ENCODE measurements at places on chromosomes 4 and X.
A peak's percentile ranks its signal among the peaks of the same experiment; 100 is the strongest.

DNA sequence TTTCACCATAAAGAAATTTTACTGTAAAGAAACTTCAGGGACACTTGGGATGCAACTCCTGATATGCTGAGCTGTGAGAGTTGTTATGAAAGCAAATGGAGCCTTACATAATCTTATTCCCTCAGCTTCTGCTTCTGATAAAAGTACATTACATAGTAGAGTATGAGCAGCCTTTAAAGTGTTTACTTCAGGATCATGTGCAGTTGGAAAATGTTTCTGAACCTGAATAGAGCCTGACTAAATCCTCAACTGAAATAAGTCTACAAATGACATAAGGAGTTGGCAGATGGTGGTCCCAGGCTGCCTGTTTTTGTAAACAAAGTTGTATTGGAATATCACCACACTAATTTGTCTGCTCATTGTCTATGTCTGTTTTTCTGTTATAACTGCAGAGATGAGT lies 19.3 kb downstream of the RASSF6 start:
- DNase-seq: no peak

- peak; percentile 83 for DNase-seq
These were observed at the start of gene MAP9 for GRCh38 chr4:155376387-155377268. Gene MAP9 (minus strand): TSS chr4:155376965. CDS start chr4:155375850, 1,115 bp downstream.

DNA sequence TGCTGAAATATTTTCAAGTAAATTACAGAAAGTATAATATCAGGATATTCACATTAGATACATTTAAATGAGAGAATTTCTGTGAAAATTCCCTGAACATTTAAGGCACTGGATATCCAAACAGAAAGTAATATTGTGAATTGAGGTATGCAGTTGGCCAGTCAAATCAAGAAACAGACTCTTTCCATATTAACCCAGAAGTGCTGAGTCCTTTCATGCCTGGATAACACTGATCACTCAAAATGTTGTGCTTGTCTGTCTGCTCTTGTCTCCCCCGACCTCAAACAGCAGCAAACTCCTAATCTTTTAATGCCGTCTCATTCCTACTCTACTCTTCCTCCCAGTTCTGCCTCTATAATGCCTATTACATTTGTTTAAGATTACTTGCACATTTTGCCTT lies 51.2 kb downstream of the TBC1D9 start:
- DNase-seq: no peak

GRCh38 chrX:18410038-18410437 lies 15.4 kb upstream of the CDKL5 start:
- no peak for DNase-seq

- DNase-seq: no peak
These were observed 48.8 kb upstream of the FAM9A start for GRCh38 chrX:8849945-8850344.

- no peak for DNase-seq
These were observed 46.5 kb upstream of the PGRMC1 start for GRCh38 chrX:119189595-119189994.

DNA sequence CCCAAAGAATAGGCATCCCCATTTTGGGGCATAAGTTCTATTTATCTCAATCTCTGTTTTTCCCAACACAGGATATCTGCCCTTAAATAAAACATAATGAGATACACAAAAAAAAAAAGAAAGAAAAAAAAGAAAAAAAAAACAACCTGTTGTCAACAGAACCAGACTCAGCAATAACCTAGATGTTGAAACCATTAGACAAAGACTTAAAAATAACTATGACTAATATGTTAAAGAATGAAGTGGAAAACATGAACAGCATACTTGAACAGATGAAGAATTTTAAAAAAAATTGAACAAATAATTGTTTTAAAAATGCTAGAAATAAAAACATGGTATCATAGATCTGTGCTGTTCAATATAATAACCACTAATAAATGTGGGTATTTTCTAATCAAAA lies 93.4 kb upstream of the RXFP1 start:
- DNase-seq: no peak

- no peak for DNase-seq
These were observed 545.9 kb upstream of the ZFP42 start for GRCh38 chr4:187449702-187450101.

DNA sequence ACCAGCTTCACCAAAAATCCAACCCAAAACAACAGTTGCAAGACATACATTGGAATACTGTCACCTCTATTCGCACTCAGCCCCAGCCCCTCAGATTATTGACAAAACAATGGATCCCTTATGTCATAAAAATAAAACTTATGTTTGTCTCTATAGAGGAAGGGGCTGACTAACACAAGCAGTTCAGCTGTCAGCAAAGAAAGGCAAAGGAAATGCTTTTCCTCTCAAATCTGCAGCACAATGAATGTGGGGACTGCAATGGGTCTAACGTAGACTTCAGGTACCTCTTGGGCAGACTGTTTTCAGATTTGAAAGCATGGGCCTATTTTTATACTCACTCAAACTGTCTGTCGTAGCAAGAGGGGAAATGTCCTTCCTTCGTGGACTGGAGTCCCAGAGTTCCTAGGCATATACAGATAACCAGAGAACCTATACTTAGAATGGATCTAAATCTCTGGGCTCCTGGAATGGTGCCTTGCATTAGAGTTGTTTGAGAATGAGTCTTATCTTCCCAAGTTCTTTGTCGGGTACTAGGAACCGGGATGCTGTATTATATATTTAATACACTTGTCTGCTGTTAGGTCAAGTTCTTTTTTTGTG lies 307.7 kb upstream of the DDX53 start:
- DNase-seq: no peak

- DNase-seq: no peak
These were observed 164.4 kb upstream of the CPEB2 start for GRCh38 chr4:14837860-14838259.

GRCh38 chr4:142202404-142203332 lies 566.3 kb downstream of the IL15 start:
- DNase-seq: no peak

DNA sequence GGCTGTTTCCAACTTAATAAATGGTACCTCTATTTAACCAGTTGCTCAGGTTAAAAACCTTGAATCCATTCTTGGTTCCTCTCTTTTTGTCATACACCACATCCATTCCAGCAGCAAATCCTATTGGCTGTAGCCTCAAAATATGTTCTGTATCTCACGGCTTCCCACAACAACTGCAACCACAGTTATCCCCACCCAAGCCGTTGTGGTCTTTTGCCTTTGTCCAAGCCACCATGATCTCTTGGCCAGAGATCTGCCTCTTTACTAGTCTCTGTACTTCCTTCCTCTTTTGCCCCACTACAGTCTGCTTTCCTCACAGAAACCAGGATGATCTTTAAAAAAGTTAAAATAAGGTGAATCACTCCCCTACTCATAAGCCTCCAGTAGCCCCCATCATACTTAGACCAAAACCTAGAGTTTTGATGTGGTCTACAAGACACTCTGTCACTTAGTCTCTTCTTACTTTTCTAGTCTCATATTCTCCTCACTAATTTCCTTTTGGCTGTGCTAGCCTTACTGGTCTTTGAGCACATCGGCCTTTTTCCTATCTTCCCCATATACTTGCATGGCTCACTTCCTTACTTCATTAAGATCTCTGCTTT lies 10.3 kb downstream of the MAOA start:
- DNase-seq: no peak

DNA sequence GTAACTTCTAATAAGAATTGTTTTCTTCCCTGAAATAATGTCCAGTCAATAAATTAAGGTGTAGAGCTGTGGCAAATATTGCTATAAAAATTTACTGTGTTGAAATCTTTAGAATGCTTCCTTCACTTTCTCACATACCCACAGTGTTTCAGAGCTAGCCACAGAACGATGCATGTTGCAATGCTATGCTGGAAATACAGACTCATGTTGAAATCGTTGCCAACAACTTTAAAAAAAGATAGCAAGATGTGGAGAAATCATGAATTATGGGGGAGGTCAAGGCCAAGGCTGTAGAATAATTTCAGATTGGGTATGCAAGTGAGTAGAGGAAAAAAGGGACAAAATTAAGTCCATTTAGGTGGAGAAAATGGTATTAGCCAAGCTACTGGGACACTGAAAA lies 204.8 kb downstream of the VEGFC start:
- no peak for DNase-seq

DNA sequence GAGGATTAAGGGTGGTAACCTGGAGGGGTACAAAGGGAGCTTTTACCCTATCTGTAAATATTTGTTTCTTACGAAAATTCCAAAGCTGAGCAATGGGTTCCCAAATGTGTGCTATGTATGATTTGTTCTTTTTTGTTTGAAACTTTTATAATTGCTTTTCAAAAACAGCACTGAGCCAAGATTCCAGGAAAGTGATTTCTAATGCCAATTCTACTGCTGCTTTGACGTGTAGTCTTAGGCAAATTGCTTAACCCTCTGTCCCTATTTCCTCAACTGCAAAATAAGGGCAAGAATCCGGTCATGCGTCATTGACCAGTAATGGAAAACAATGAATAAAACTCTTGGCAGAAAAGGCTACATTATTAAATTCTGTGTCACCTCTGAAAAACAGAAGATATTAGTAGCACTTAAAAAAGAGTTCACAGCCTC lies 454.7 kb downstream of the IL15 start:
- no peak for DNase-seq

DNA sequence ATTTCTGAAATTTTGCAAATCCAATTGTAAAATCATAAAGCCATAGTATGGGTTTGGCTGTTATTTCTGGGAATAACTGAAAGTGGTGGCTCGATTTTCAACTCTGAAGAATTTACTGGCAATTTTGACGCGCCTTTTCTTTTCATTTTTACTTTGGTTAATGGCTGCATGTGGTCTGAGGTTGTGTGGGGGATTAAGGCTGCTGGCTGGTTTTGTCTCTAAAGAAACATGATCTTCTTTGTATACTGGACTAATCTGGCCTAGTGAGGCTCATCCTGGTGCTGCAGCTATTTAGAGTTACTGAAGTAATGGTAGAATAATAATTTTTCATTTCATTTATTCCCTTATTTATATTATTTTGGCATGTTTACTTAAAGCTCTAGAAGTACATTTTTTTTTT lies 164.0 kb downstream of the RNF150 start:
- no peak for DNase-seq

GRCh38 chr4:6873291-6873690 lies 36.3 kb upstream of the TBC1D14 start:
- no peak for DNase-seq

- DNase-seq: no peak
These were observed 28.8 kb downstream of the ARHGAP10 start for GRCh38 chr4:147760695-147761094.

GRCh38 chrX:40167850-40168479 lies 70.2 kb upstream of the BCOR start:
- DNase-seq: no peak

DNA sequence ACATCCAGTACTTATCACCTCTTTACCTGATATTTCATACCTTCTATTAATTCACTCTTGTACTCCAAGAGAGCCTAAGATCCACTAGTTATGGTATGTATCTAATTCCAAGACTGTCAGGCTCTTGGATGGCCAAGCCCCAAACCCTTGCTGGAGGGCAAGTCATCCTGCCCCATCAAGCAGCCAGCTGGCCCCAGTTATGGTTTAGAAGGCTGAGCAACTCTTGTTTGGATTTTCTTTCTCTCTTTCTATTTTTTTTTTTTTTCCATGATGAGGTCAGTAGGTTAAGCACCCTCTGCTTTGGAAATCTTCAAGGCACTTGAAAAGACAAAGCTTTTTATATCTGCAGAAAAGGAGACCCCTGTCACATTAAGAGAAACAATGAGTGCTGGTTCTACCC lies 10.9 kb upstream of the FGF16 start:
- DNase-seq: no peak

DNA sequence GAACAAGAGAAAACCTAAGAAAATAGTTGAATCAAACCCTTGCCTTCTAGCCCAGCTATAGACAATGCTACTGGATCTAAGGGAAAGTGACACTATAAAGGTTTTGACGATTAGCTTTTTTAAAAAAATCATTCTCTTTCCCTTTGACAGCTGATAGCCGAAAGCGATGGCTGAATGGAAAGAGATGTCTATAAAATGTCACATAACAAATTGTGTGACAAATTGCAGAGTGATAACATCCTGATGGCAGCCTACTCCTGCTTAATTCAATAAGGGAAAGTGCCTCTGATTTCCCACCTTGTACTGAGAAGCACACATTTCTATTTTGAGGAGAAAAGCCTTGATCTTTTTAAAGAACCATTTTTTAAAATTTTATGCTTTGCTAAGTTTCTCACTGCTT lies 114.5 kb downstream of the SORBS2 start:
- DNase-seq: no peak

DNA sequence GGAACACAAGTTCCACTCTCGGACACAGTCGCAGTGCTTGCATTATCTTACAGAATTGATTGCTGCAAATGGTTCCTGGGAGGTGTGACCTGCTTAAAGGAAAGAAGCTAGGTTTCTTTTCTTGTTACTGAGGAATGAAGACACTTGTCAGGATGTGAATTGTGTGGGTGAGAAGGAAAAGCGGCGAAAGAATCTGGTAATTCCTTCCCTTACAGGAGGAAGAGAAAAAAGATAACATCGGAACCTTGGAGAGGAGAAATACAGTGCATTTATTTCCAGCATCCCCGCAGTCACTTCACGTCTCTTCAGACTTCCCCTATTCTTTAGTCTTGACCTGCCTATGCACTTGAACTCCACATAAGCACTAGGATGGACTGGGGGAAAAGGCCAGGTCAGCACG lies 389 bp upstream of the CCSER1 start:
- DNase-seq: no peak

GRCh38 chr4:160373911-160374310 lies 1271.0 kb downstream of the RAPGEF2 start:
- DNase-seq: no peak

DNA sequence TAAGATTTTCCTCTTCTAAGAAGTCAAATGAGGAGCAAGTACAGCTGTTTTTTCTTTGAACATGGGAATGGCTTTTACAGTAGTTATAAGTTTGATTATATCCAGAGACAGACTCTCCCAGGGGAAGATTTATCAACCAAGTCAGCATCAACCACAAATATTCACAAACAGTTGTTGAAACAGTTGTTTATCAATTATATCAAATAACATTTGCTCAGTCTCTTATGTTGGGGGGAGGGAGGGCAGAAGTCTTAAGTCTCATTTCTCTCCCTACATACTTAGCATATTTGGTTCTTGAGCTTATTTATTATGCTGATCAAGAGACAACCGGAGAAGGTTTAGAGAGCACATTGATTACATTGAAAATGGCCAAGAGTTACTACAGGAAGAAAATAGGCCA lies 110.1 kb downstream of the FBXO8 start:
- DNase-seq: no peak

DNA sequence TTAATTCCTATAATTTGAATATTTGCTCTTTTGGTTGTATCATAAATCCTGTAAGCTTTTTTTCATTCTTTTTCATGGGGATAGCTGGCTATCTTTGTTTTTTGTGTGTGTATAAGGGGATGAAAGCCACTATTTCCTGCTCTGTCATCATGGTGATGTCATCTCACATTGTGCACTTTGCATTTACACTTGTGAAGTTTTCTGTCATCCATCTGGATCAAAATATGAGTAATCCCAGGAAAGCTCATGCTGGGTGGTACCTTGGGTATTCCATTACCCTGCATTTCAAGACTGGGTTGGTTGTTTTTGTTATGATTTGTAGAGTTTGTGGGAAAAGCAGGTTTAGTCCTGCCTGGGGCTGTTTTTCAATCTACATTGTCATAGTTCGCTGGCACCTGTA lies 367.3 kb downstream of the CHIC1 start:
- DNase-seq: no peak

GRCh38 chrX:33171041-33171440 lies 40.3 kb downstream of the DMD start:
- no peak for DNase-seq
